Kidney tubule cell (primary cell): ENCODE measurements at places on chromosomes 13 and 19.

DNA sequence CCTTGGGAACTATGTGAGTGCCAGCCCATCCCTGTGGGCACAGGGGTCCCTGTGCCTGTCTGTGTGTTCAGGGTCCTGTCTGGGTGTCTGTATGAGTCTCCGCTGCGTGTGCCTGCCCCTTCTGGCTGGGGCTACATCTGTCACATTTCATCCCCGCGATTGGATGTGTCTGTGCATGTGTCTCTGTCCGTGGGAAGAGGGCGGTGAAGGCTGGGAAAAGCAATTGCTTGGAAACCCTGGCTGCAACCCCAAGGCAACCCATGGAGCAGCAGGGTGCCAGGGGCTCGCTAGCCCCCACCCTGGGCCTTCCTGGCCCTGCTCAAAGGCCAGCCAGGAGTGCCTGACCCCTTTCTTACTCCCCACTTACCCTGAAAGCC lies 1.4 kb downstream of the MAG start:
- DNase-seq, result no peak

- DNase-seq, result peak; percentile 99
Measured at GRCh38 chr13:87123987-87124784, 547.0 kb upstream of the SLITRK5 start.

DNA sequence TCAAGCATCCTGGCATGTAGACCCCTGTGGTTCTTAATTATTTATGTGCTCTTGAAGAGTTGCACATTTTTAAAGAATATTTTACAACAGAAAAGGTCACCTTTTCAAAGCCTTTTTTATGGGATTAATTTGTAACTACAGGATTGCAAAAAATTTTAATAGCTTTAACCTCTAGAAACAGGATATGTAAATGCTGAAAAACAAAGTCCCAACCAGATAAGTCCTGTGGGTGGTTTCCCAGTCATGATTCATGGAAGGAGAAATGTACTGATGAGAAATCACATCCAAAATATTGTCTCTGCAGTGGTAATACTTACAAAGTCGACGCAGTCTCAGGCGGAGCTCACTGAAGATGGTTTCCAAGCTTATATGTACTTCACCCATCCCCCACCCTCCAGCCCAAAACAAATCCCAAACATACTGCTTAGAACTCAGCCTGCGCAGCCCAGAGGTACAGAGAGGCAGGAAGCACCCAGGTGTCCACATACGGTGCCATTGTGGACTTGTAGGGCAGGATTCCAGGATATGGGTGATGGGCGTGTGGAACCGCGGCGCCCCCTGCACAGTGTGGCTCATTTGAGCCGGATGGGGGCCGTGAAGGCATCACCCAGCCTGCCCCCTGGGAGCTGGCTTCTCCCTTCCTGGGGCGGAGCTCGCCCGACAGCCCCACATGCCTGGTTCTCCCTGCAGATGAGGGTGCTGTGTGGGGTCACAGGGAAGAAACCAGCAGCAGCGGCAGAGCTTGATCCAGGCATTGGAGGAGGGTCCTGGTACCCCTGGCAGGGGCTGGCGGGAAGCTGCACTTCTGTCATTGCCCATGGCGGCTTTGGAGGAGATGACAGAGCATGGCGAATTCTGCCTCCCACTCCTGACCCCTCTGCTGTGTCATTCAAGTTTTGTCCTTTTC lies 101.2 kb downstream of the ATP11A start:
- DNase-seq, result peak; percentile 72

DNA sequence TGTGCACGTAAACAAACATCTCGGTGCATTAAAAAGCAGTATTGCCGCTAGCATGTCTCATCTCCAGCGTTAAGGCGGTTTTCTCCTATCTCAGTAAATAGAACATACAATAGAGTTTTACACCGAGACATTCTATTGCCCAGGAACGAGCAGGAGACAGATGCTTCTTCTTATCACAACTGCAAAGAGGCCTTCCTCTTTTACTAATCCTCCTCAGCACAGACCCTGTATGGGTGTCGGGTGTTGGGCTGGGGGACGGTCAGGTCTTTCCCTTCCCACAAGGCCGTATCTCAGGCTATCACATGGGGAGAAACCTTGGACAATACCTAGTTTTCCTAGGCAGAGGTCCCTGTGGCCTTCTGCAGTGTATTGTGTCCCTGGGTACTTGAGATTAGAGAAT lies 21.2 kb downstream of the ZNF233 start:
- DNase-seq, result no peak

- peak; percentile 10 for DNase-seq
Measured at GRCh38 chr13:97369261-97369893, 64.6 kb upstream of the RAP2A start.

- no peak for DNase-seq
Measured at GRCh38 chr13:21389124-21389523, 70.0 kb downstream of the ZDHHC20 start.

- DNase-seq, result no peak
Measured at GRCh38 chr13:25699600-25699999, 327.8 kb downstream of the ATP8A2 start.

DNA sequence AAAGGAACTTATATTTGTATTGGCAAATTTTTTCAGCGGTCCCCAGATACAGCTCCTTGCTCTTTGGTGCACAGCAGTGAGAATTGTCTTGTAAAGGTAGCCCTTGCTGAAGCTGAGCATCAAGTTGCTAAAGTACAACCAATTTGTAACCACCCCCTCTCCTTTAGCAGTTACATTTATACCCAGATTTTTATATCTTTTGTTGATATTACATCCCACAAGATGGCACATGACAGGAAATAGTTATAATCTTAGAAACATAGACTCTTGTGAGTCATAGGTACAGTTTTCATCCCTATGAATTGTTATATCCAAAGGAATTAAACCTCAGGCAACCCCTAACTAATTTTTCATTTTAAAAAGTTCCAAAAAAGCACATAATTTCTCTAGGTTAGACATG lies 523.0 kb upstream of the SLITRK1 start:
- DNase-seq, result no peak

- DNase-seq, result no peak
Measured at GRCh38 chr19:6352381-6353165, 8.8 kb upstream of the CLPP start.

DNA sequence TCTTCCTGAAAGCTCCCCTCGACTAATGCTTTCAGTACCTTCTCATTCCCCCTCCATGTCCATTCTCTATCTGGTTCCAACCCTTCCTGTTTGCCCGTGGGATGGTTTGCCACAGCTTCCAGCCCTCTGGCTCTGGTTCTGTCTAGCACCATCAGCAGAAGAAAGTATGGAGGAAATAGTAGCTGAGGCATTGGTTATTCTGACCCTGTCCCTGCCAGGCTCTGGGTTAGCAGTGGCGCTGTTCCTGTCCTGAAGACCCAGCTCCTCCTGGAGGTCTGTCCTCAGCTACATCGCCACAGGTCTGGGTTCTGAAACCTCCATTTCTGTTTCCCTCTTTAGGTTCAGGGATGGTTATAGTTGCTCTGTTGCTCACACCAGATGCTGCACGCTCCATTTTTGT lies 604.6 kb upstream of the GPC6 start:
- DNase-seq, result no peak

- DNase-seq, result no peak
Measured at GRCh38 chr13:99103536-99103935, 97.1 kb upstream of the UBAC2 start.

DNA sequence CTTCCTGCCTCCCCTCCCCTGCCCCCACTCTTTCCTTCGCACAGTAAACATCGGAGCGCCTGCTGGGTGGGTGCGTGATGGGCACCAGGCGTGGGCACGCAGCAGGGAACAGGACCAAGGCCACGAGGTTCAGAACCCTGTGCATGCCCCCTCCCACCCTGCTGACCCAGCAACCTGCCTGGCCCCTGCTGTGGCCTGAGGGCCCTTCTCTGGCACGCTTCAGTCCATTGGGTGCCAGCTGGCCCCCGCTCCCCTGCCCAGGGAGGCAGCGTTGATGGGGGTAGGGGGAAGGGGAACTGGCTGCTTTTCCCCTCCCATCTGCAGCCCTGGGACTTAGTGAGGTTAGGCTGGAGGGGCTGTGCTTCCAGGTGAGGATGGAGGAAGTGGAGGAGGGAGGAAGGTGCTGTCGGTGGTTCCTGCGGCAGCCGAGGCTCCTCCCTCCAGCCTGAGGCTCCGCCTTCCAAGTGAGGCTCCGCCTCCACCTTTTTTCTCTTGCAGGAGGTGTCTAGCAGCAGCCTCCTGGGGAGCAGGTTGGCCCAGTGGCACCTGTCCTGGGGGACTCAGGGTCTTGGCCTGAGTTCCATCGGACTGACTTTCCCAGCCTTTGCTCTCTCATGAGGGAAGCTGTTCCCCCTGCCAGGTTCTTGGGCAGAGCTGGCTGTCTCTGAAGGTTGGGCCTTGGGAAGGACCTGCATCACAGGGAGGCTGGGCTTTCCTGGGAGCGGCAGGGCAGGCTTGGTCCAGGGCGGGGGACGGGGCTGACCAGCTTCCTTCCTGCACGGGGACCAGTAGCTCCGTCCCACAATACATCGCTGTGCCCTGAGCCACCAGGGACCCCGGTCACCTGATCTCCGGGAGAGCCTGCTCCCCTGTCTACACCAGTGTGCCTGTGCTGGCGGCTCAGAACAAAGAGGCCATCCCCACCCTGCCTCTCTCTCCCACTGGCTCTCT lies 7.3 kb downstream of the PIAS4 start:
- DNase-seq, result peak; percentile 56

GRCh38 chr13:60227158-60227557 lies 63.4 kb upstream of the DIAPH3 start:
- DNase-seq, result no peak

GRCh38 chr13:82088781-82089180 lies 1747.9 kb upstream of the SPRY2 start:
- no peak for DNase-seq

DNA sequence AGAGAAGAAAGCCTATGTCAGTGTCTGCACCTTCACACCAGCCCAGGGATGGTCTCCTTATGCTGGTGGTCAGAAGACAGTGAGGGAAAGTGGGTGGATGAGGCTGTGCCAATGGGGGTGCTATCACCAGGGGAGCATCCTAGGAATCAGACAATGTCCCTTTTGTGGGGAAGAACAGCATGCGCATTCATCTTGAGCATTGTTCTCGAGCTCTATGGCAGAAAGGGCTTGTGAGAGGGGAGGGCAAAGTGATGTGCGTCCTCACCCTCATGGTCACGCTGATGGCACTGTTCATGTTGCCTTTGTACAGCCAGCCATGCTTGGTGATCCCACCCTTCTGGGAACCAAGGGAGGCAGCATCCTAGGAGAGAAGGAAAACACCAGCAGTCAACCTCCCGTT lies 56.1 kb downstream of the DOCK9 start:
- DNase-seq, result no peak

- DNase-seq, result peak; percentile 96
Measured at GRCh38 chr19:18379803-18380747, 5.9 kb upstream of the GDF15 start.

DNA sequence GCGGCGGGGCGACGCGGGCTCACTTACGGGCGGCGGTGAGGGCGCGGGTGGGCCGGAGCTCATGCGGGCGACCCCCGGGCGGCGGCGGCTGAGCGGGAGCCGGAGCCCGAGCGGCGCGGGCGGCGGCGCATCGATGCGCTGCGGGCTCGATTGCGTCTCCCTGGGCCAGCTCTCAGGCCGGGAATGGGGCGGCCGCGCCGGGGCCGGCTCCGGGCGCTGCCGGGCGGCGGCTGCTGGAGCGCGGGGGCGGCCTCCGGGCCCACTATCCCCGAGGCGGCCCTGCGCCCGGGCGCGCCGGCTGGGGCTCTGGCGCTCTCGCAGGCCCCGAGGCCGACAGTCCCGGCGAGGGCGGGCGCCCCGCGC lies 1.4 kb upstream of the TSHZ3 start:
- DNase-seq, result peak; percentile 33

DNA sequence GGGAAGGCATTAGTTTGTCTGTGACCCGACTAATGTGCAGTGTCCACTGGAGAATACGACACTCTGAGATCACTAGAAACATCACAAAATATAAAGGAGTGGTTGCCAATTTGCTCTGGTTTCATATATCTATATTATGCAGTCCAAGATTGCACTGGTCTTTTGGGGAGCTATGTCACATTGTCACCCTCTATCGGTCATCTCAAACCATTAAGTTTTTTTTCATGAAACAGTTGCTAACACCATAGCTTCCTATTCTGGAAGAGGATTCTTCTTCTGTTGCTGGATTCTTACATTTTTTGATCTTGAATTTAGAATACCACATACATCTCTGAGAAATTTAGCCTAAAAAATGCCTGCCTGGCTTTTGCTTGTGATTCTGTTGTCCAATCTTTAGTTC lies 168.6 kb downstream of the LACC1 start:
- DNase-seq, result peak; percentile 9

- no peak for DNase-seq
Measured at GRCh38 chr19:31018936-31019335, 330.3 kb downstream of the TSHZ3 start.

DNA sequence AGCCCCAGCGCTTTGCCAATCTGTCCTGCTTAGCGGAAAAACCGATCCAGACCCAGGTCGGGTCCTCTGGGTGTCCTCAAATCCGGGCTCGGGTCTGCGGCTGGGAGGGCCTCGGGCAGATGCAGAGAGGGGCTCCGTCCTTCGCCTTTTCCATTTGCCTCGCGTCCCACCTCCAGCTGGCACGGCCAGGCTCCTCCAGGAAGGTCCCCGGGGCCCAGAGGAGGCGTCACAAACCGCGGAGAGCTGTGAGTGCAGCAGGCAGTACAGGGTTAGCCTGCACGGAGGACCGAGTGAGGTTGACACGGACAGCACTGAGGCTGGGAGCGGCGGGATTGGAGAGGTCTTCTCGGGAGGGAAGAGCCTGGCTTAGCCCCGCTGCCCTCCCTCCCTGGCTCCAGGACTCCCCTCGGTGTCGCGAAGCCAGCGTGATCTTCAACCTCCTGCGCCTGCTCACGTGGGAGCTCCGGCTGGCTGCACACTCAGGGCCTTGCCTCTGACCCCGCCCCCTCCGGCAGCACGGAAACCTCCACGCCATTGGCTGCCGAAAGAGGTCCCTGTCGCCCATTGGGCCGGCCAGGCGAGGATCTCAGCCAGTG lies 2.8 kb upstream of the IFNL2 start:
- DNase-seq, result no peak

DNA sequence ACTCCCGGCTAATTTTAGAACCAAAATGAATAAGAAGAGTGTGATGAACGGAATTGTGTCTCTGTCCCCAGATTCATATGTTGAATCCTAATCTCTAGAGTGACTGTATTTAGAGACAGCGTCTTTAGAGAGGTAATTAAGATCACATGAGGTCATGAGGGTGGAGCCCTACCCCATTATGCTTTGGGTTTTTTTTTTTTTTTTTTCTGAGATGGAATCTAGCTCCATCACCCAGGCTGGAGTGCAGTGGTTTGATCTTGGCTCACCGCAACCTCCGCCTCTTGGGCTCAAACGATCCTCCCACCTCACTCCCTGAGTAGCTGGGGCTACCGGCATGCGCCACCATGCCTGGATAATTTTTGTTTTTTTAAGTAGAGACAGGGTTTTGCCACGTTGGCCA lies 27.9 kb downstream of the FBXO27 start:
- no peak for DNase-seq
